HCT116 (cell line): ENCODE measurements at places on chromosomes 7 and 10.
A peak's percentile ranks its signal among the peaks of the same experiment; 100 is the strongest.

DNA sequence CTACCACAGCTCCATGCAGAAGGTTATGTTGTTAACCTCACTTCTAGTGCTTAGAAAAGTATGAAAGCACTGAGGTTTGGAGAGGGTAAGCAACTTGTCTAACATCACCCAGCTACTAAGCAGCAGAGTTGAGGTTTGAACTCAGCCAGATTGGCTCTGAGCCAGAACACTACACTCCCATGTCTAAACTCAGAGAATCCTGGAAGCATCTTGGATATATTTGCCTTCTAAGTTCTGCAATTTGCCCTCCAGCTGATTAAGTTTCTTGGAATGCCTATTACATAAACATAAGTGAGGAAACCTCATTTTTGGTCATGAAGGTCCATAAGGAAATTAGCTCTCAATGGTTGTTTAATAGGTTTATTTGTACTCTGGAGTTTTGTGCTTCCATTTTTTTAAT, 78.1 kb upstream of the PHYHIPL start:
- DNase-seq, result no peak

DNA sequence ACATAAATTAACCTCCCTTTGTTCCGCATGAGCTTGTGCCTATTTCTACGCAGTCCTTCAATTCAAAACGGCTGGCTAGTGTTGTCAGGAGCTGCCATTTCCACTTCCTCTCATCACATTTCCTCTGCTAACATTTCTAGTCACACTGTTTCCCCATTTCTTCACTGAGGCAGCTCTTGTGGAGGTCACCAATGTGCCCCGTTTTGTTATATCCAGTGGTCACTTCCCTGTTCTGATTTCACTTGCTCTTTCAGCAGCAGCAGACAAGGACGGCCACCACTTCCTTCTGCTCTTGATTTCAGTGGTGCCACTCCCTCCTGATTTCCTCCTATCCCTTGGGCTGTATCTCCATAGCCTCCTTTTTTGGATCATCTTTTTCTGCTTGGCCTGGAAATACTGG, 64.8 kb upstream of the SEC61G start:
- DNase-seq, result no peak

DNA sequence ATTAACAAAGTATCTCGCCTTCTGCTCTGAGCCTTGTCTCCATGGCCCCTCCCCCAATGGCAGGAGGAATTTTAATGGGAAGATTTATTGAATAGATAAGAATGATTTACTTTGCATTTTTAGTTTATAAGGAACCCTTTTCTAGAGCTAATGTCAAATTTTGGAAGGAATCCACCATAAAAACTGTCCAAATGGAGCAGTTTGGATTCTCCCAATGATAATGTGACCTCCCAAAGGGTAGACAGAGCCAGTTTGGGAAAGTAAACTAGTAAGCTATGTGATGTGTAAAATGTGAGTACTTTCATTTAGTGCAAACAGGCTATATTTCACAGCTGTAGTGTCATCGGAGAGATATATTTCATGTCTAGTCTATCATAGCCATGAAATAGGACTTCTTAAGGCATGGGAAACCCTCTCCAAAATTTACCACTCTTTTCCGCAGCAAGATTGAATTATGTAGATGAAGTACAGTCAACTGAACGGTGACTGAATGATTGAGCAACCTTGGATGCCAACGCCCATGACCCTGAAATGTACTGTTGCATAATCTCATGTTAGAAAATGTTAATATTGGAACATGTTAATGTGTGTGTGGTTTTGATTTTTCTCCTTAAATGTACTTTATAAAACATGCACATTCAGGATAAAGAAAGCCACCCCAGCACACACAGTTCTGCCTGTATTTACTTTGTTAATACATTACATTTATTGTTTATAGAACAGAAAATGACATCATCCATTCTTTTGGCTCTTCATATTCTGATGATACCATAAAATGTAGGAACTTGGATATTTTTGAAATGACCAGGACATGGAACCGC, 140.6 kb downstream of the NRP1 start:
- no peak for DNase-seq

- no peak for DNase-seq
Measured at GRCh38 chr7:51455513-51455912, 138.9 kb upstream of the COBL start.

GRCh38 chr7:158325530-158326381, 261.9 kb downstream of the PTPRN2 start:
- DNase-seq, result no peak

DNA sequence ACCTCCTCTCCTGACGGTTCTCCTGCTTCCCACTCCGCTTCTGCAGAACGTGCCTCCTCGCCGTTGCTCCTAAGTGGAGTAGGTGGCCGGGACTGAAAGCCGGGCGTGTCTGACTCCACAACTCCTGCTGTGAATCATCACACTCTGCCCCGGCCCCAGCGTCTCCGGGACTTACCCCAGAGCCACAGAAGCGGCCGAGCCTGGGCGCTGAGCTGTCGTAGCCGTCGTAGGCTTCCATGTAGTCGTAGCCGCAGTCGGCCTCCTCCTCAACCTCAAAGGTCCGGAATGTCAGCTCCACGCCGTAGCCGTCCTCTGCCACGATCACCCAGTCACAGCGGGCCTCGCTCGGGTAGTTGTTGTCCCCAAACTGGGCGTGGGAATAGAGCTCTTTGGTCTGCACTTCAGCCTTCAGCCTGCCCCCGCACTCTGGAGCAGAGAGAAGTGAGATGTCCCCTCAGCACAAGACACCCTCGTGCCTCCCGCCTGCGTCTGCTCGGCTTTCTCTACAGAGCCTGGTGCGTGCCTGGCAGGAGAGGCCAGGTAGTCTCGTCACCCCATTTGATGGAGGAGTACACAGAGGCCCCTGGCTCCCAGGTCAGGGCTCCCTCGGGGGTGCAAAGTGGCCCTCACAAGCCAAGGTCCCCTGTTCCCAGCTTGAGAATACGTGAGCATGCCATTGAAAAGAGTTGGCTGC, 11.2 kb upstream of the OPALIN start:
- no peak for DNase-seq

DNA sequence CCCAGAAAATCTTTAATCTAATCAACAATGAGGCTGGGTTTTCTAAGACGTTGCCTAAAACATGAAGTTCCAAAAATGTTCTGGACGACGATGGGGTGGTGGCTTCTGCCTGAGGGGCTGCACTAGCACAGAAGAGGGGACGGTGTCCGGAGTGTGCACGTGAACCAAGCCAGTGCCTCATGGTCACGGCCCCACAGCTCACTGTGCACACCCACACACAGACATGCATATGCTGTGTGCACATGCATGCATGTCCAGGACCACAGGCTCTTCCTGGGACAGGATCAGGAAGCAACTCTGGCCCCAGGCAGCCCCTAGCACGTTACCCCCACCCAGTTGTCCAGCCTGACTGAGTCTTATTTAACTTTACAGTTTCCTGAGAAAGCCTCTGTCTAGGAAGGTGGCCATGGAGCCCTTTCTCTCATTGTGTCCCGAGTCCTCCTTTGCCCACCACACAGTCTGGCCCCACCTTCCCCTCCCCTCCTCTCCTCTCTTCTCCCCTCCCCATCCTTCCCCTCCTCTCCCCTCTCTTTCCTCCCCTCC, 100.8 kb downstream of the DNAJB6 start:
- DNase-seq, result no peak

- DNase-seq, result peak; percentile 4
Measured at GRCh38 chr7:141071260-141071854, 2.5 kb upstream of the TMEM178B start.

GRCh38 chr10:98172495-98172894, 38.0 kb downstream of the R3HCC1L start:
- DNase-seq, result no peak

DNA sequence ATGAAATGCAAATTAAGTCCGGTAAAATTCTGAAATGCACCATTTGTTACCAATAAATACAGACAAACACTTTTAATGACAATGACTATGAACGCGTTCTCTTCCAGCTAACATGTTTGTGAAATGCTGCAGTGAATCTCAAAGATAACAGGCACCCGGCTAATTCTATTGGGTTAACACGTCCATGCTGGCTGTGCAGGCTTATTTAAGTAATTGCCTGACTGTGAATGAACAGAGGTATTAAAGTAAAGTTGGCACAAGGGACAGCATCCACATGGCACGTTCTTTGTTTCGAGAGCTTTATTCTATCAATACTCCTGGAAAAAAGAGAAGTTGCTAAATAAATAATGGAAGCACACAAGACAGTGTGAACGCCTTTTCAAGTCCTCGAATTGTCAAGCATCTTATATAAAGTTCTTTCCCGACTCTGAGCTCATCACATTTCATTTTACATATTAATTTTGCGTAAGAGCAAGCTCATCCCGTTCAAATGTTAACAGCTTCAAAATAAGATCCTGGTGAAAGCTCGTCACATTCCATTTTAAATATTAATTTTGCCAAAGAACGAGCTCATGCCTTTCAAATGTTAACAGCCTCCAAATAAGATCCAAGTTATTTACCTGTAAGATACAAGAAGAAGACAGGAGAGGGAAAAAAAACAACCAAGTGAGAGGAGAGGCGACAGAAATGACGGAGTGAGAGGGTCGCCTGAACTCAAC, 111.3 kb upstream of the RHEB start:
- no peak for DNase-seq

DNA sequence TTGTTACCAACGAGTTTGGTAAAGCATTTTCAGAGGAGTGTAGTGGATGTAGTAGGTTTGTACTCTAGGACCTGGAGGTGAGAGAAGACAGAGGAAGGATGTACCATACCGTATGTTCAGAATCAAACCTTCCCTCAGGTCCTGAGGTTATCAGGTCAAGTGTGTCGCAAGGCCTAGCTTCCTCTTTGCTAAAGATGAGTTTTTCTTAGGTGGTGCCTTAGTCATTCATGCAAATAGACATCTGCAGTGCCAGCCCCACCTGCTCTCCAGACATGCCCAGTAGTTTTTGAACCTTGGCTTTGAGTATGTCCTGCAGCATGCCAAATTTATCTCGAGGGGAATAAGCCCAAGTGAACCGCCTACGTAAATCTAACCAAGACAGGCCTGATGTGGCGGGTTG, 71.3 kb downstream of the HDAC9 start:
- DNase-seq, result no peak

DNA sequence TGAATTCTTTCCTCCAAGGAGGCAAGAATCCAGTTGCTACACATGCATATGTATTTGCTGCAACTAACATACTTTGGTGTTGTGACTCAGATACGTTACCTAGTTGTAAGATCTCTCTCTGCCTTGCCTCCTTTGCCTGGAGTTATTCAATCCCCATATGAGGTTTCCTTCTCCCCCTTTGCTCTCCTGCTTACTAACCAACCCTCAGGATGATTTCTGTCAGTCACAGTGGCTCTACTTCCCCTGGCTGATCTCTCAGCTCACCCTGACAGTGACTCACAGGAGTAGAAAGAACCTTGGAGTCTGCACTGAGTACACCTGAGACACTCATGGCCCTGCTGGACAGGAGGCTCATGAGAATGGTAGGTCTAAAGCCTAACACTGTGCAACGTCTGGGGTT, 92.0 kb downstream of the TMEM106B start:
- no peak for DNase-seq

DNA sequence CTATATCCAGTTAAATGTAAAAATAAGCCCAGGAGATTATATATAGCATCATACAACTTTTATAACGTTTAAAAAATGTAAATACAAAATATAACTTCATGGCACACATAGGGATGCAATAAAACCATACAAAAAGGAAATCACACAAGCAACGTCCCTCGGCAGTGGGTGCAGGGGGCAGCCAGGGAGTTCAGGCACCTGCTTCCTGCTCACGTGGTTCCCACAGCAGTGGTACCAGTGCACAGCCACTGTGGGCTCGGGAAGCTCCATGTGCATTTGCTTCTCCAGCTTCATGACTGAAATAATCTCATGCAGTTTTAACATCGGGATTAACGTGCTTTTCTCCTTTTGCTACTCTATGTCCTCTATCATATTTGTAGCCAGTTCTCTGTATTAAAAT, 255.5 kb upstream of the CXCL12 start:
- DNase-seq, result no peak

- DNase-seq, result no peak
Measured at GRCh38 chr10:27504808-27505460, 830 bp downstream of the RAB18 start.

DNA sequence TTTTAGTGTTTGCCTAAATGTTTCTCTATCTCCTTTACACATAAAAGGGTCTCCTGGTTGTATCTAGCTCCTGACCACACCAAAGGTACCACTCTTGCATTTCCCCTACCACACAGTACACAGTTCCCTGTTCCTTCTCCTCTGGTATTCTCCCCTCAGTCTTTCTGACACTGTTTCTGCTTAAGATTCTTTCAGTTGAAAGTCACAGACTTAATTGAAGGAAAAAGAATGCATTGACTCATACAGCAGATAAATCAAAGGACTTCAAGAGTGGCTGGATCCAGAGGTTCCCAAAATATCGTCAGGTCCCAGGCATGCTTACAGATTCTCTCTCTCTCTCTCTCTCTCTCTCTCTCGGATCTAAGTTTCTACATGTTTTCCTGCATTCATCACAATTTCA, 185.6 kb upstream of the LRGUK start:
- no peak for DNase-seq

DNA sequence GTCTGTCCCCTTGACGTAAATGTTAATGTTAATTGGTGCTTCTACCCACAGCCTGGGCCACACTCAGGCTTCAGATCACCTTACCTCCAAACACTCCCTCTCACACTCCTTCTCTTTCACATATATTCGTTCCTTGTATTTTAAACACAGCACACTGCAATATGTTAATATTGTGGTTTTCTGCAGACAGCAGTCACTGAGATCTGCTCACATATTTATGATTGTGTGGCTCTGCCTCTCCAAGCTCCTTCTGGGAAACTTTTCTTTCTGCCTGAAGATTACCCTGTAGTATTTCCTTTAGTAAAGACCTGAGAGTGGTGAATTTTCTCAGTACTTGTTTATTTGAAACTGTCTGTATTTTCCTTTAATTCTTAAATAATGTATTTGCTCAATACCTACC, 104.7 kb downstream of the VWC2 start:
- no peak for DNase-seq

DNA sequence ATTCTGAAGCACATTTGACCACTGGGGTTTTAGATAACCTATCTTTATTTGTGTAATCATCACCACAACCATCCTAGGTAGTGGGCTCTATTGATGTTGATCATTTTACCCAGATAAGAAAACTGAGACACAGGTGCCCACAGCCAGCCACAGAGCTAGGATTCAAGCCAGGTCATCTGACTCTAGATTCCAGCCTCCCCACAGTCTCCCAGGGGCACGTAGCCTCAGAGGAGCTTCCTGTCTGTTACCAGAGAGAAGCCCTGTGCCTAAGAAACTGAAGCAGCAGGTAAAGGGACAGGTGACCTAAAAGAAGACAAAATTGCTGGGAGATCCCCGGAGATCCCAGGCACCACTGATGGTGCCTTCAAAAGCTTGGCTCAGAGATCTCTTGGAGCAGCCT, 55.8 kb downstream of the ALOX5 start:
- DNase-seq, result no peak

- DNase-seq, result no peak
Measured at GRCh38 chr7:36490419-36490830, 100.8 kb downstream of the ANLN start.
